IPS-NIHi11 (cell line): ENCODE measurements at places on chromosomes 3 and 15.

- no peak for DNase-seq
These were observed 6.7 kb downstream of the CHMP2B start for GRCh38 chr3:87233805-87234204.

DNA sequence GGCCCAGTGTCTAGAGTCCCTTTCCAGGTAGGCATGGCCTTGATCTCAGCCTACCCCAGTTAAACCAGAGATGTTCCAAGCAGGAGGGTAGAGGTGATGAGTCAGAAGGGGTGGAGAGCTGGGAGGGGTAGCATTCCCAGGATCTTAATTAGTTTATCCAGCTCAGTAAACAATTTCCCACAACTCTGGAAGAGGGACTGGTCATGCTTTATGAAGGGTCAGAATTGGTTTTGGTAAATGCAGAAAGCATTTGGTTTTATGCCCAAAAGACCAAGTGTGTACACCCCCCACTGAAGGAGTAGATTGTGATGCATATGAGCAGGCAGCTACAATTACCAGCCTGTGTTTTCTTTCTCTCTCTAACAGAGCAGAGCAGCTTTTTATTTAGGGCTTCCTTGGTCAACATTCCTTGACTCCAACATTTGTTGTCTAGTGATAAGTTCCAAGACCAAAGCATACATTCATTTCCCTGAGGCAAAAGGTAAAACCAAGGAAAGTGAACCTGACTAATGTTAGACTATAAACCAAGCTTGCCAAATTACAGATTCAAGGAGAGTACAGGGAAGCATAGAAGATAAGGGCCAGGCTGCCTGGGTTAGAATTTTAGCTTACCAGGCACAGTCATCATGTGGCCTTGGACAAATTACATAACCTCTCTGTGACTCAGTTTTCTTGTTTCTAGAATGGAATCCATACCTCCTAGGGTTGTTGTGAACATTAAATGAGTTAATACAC, 17.6 kb downstream of the EXOSC7 start:
- DNase-seq: peak; percentile 50

- no peak for DNase-seq
These were observed 227.6 kb downstream of the MINAR1 start for GRCh38 chr15:79659691-79660090.

DNA sequence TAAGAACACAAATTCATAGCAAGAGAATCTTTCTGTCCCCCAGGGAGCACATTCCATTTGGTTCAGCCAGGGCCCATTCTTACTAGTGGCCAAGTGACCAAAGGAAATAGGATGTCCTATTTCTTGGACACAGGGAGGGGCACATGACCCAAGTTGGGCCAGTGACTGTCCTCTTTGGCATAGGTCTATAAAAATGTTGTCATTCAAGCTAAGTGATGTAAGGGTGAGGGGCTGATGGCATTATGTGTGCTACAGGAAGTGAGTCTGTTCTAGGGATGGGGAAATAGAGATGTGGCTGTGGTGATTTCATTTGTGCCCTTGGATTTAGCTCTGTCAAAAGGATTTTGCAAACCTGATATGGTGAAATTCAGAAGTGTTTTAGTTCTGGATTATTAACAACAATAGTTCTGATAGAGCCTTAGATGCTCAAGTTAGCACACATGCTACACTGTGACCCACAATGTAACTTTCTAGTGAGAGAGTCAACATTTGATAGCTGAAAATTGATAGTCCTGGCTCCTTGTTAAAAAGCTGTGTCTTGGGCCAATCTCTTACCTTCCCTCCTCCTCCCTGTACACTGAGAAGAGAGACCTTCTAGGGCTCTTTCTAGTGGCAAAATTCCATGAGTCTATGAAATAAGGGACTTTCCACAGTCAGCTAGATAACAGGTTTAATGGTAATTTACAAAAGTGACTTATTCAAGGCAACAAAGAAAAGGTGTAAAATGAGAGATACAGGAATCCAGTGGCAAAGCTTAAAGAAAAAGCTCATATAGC, 117.2 kb downstream of the THRB start:
- no peak for DNase-seq

DNA sequence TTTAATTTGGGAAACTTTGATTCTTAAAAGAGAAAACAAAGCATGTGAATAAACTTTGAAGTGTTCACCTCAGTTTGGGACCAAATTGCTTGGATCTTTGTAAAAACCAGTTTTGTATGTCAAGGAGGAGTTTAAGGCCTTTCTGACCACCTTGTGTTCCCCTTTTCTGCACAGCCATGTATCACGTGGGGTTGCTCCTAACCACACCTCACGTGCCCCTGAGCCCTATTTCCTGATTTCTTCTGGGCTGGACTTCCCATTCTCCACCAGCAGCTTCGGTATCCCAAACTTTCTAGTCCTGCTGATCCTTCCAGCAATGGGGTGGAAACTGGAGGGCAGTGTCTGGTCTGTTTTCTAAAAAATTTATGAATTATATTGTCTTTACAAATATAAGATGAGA, 76.4 kb upstream of the STT3B start:
- DNase-seq: no peak

DNA sequence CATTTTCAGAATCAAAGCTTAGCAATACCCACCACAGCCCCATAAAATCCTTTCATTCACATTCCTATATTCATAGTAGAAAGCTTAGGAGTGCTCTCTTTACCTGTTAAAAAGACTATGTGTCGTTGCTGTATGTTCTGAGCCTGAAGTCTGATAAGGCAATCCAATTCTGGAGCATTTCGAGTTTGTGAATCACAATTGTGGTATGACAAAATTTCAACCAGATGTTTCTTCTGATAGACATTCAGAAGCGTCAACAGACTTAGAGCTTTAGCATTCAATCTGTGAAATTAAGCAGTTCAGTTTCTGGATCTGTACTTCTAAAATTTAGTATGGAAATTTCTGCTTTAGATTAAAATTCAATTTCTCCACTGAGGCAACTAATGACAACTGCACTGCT, 58.3 kb downstream of the TASOR start:
- DNase-seq: no peak
